ENCODE measurements at places on chromosomes 11 and 22.

DNA sequence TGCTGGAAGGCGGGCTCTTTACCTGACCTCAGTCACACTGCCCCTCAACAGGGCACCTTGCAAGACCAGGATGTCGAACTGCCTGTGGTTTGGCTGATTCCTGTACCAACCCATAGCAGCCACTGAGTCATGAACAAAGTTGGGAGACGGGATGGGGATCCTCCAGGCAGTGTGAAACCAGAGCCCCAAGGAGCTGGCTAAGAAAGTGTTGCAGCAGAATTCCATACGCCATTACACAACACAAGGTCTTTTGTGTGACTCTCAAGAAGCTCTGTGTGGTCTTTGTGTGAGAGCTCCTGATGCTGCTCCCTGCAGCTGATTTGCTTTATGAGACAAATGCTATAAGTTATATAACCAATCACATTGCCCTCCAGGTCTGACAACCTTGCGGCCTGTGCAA, 617.7 kb downstream of the OPCML start:
- DNase-seq = no peak

DNA sequence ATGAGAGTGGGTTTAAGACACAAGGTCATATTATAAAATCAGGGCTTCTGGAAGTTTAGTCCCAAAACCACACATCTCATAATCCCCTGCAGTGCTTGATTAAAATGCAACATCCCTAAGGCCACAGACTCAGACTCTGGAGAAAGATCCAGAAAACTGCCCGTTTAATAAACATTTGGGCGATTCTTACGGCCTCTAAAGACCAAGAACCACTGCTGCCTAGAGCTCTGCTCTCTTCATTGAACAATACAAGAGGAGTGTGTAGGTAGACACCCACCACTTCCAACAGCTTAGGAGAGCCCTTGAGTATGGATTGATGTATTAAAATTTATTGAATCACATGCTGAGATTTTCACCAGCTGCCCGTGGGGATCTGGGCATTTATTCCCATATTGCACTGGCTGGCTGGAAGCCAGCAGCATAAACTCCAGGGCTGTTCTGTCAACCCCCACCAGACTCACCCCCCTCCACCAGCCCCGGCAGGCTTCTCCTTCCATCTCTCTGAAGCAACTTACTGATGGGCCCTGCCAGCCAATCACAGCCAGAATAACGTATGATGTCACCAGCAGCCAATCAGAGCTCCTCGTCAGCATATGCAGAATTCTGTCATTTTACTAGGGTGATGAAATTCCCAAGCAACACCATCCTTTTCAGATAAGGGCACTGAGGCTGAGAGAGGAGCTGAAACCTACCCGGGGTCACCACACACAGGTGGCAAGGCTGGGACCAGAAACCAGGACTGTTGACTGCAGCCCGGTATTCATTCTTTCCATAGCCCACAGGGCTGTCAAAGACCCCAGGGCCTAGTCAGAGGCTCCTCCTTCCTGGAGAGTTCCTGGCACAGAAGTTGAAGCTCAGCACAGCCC, 749 bp upstream of the BEST1 start:
- no peak for DNase-seq

DNA sequence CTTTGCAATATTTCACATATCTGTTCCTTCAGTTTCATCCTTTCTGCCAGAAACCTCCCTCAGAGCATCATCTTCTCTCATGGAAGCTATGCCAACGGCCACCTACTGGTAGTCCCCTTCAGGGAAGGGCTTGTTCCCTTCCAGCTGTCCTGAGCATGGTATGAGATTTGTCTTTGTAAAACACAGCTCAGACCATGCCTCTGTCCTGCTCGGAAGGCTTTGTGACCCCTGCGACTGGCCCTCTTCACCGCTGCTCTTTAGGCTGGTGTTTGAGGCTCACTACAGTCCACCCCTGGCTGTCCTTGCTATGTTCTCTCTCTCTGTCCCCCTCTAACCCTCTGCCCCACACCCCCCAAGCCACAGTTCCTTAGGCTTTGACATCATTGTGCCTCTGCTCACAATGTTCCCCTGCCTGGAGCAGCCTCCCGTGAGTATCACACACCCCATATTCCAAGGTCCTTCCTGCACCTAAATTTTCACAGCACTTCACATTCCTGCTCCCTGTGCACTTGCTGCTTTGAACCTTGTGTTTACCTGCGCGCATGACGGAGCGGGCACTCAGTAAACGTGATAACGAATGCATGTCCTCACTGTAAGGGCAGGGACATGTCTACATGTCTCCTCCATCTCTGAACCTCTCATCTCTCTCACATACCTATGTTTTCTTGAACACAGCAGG, 24.0 kb upstream of the ACER3 start:
- DNase-seq = no peak

DNA sequence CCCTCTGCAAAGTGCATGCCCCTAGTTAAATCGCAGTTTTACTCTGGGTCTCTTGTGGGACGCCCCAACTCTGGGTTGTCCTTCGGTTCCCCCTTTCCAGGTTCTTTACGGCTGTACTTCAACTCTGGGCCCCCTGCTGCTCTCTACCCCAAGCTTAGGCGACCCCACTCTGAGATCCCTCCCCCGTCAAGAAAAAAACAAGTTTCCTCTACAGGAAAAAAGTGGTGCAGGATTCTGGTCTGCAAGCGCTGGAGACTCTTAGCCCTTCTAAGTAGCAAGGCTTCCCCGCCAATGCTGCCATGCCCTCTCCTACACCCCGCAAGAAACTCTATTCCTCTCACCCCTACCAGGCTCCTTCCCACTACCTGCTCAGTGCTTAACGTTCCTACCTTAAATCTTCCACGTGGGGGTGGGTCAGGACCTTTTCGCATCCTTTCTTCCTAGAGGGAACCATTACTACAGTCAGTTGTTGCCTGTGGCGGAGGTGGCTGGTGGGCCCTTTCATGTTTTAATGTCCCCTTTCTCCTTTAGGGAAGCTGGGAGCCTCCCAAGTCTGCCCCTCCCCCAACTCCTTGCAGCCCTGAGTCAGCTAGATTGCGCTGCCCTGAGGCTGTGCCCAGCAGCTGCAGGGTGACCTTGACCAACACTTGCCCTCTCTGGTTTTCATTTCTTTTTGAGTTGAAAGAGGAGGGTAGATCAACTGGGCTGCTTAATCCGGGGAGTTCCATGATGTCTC, 1.4 kb downstream of the NEFH start:
- DNase-seq = no peak

DNA sequence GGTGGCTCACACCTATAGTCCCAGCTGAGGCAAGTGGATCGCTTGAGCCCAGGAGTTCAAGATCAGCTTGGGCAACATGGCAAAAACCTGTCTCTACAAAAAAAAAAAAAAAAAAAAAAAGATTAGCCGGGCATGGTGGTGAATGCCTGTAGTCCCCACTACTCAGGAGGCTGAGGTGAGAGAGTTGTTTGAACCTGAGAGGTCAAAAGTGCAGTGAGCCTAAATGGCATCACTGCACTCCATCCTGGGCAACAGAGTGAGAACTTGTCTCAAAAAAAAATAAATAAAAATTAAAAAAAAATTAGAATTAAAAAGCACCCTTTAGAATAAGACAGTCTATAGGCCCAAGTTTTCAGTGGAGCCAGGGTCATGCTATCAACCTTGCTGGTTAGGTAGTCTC, 95.5 kb downstream of the PDHX start:
- DNase-seq = no peak

DNA sequence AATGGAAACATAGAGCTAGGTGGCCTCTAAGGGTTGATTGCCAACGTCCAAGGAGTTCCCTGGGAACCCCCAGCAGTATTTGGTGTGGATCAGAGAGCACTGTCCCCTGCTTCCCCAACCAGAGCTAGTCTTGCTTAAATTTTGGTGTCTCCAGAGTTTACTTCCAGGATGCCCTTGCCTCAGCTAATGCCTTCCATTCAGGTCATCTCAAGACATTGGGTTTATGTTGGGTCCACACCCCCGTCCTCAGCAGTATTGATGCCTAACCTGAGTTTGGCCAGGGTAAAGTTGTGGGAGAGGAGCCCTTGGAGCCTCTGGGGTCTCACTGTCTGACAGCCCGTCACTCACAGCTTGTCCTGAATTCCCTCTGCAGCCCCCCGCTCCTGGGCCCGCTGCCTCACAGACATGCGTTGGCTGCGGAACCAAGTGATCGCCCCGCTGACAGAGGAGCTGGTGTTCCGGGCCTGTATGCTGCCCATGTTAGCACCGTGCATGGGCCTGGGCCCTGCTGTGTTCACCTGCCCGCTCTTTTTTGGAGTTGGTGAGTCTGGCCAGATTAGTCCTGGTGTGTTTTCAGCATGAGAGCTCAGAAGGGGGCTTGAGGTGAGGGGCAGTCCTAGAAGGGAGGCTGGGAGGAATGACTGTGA, 1.4 kb downstream of the RCE1 start:
- DNase-seq = no peak

DNA sequence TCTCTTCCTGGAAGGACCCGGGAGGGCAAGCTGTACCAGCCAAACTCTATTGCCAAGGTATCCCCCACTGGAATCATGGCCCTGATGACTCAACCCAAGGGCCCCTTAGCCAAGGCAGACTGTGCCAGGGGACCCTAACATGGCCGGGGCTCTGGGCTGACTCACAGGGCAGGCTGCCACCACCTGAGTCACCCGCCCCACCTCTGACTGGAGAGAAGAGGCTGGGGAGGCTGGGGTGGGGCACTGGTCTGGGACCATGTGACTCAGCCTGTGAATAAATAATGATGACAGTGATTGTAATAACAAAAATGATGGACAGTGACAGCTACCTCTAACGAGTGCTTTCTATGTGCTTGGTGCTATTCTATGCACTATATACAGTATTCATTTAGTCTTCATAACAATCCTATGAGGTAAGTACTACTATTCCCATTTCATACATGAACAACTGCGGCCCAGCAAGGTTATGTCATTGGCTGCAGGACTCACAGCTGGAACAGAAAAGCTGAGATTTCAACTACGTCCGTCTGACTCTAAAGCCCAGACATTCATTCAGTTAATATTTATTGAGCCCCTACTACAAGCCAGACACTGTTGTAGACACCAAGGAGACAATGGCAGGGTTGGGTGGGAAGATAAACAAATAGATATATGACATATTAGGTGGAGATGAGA, 84.2 kb downstream of the FBXO7 start:
- no peak for DNase-seq

DNA sequence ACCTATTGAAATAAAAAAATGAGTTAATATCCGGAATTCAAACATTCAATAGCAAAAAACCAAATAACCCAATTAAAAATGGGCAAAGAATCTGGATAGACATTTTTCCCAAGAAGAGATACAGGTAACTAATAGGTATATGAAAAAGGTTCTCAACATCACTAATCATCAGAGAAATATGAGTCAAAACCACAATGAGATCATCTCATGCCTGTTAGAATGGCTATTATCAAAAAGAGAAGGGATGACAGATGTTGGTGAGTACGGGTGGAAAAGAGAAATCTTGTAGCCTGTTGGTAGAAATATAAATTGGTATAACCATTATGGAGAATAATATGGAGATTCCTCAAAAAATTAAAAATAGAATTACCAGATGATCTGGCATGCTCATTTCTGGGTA, 26.9 kb upstream of the OR6M1 start:
- no peak for DNase-seq

GRCh38 chr11:15970506-15971214, 385.7 kb downstream of the SOX6 start:
- no peak for DNase-seq

DNA sequence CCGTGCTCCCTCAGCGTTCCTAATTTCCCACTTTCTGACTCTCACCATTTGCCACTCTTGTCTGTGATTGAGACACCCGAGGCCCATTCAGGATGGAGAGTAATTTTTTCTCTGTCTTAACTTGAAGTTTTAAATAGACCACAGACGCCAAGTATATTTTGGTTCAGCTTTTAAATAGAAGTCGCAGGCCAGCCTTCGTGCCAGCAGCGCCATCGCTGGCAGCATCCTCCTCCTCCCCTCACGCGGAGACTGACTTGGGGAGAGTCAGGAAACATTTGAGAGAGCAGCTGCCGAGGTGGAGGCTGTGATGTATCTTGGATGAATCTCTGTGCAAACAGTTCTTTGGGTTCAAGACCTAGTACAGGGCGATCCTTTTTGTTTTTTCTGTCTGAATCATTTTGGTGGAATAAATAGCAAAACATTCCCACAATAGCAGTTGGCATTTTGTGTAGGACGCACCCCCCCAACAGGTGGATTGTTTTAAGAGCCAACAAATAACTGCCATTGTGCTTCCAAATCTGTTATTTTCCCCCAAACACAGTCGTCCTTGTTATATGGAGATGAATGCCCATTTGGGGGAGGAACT, 889 bp upstream of the DMC1 start:
- DNase-seq = peak; percentile 37

DNA sequence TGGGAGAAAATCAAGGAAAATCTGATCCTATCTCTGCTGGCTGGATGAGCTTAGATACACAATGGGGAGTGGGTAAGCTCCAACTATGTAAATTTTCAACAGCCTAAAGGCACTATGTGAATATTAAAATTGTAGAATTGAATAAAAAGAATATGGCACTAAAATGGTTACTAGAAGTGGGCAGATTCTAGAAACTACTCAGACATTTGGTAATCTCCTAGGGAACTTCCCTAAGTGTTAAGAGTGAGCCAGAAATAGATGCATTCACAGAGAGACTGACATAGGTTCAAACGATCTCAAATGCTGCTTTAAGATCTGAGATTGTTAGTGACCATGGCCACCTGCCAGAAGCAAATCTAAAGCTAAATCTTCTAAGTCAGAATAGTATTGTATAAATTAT, 4.3 kb upstream of the OR52E1 start:
- no peak for DNase-seq

GRCh38 chr11:71223081-71223405, 29.3 kb downstream of the SHANK2 start:
- no peak for DNase-seq

GRCh38 chr11:57263351-57263750, 26.3 kb upstream of the APLNR start:
- DNase-seq = no peak

DNA sequence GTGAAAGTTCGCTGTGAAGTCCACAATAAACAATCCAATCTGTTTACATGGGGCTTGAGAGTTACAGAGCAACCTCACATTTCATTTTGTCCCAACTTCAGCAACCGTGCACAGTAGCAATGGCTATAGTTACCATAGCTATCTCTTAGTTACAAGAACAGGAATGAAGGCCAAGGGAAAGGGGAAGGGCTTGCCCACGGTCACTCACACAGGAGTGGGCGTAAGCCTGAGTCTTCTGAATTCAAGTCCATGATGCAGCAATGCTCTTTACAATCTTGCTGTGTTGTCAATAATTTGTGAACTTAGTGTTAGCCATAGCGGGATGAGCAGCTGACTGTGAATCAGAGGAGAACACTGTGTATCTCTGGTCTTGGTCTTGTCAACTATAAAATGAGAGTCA, 102.9 kb downstream of the ADAMTS15 start:
- DNase-seq = no peak

- DNase-seq = no peak
These were observed 381.3 kb upstream of the ANO5 start for GRCh38 chr11:21811572-21811971.

- no peak for DNase-seq
These were observed 530.7 kb upstream of the CHORDC1 start for GRCh38 chr11:90753546-90753945.

GRCh38 chr22:35442471-35442870, 42.5 kb downstream of the MCM5 start:
- no peak for DNase-seq
